Urothelium cell line (cell line): ENCODE measurements at places on chromosomes 1 and 21.
A peak's percentile ranks its signal among the peaks of the same experiment; 100 is the strongest.

GRCh38 chr1:183230413-183230812 lies 44.3 kb downstream of the LAMC2 start:
- no peak for DNase-seq

DNA sequence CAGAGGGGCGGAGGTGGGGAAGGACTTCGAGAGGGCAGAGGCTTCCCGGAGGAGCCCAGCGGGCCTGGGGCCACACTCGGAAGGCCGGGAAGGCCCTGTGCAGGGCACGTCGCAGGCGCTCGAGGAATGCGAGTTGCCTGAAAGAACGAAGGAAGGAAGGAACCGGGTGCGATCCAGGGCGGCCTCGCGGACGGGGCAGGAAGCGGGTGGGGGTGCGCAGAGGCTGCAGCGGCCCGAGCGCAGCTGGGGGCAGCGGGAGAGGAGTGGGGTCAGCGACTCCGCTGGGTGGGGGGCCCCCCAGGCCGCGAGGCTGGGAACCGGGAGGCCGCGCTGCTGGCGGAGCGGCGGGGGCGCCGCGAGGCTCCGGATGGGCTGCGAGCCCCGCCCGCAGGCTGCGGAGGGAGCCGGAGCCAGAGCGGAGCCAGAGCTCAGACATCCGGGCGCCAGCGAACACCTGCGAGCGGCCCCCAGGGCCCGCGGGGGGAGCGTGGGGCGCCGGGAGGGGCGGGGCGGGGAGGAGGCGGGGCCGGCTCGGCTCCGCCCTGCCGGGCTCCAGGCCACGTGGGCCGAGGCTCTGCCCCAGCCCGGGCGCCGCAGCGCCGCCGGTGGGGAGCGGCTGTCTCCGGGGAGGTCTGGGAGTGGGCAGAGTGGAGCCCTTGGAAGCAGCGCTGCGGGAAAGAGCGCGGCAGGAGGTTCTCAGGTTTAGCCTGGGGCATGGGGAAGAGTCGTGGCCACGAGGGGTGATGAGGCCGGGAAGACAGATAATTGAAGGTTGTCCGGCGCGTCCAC lies 4.6 kb downstream of the ID3 start:
- peak; percentile 91 for DNase-seq

GRCh38 chr21:26850116-26850643 lies 5.0 kb upstream of the ADAMTS1 start:
- no peak for DNase-seq

DNA sequence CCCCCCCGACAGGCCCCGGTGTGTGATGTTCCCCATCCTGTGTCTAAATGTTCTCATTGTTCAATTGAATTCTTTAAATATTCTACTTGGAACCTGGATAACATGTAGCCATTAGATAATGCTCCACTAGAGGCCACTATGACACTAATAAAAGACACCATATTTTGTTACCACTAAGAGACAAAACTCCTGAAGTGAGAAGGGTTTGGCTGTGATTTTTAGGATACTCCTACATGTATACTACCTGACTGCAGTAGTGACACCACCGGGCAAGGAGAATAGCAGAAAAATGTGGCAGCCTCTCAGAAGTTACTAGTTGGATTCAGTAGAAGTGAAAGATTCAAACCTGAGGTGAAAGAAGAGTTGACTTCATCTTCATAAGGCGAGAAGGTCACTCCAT lies 36.0 kb downstream of the F5 start:
- peak; percentile 43 for DNase-seq

DNA sequence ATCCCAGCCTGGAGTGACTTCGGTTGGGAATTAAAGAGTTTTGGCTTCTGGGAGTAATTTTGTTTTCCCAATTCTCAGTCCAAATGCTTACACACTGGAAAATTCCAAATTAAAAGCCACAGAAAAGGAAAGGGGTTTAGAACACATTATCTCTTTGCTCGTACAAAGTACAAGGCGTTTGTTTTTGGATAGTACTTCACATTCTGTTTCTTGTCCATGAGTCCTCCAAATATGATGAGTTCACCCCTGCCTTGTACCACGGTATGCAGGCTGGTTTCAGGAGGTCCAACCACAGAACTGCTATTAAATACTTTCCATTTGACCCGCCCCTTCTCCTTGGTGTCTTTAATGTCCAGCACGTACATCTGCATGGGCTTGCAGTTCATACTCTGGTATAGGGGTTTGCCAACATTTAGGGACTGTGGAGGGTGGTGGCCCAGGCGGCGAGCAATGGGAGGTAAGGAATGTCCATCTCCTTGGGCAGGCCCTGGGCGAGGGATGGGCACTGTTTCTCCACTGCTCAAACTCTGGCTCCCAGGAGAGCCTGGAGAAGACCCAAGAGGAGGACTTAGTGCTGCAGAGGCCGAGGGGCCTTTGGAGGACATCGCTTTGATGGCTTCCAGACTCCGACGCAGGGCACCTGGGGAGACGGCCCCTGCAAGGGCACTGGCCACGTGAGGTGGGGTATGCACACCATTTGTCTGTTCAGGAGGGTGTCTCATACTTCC lies 13.7 kb upstream of the CPLANE2 start:
- DNase-seq = no peak

- DNase-seq = no peak
Measured at GRCh38 chr1:24713736-24714135, 31.5 kb upstream of the CLIC4 start.
